Hippocampal formation (tissue), 2 donors: ENCODE measurements at places on chromosomes 11 and 22.

DNA sequence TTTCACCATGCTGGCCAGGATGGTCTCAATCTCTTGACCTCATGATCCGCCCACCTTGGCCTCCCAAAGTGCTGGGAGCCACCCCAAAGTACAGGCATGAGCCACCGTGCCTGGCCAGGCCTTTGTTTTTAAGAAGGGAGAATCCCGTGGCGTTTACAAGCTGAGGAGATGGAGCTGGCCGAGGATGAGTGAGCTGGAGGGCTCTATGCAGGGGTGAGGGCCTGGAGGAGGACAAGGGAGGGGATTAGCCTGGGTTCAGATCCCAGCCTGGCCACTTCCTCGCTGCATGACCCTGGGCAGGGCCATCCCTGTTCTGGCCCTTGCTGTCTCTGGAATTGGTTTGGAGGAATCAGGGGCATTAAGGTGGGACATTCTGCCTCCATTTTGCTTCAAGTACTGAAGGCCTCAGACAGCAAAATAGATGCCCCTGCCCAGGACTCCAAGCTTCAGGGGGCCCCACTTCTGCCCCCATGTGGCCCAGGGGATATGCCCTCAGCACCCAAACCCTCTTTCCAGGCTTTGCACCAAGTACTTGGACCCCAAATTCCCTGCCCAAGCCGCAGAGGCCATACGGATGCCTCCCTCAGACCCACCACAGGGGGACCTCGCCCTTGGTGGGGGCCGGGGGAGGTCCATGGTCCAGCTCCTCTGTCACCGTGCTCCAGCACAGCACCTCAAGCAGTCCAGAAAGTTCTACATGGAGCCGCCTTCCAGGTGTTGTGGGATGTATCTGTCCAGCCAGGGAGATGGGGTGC, 12.1 kb upstream of the LRP5 start:
- no peak for DNase-seq

GRCh38 chr22:19258371-19258770, 33.1 kb downstream of the CLTCL1 start:
- DNase-seq = no peak

GRCh38 chr22:50199829-50200460, 866 bp upstream of the SELENOO start:
- no peak for DNase-seq

- DNase-seq = no peak
These were observed 1.6 kb downstream of the SPON1 start for GRCh38 chr11:13963949-13964770.

GRCh38 chr11:57491371-57492061, 24.0 kb downstream of the SLC43A1 start:
- no peak for DNase-seq
